ENCODE measurements at places on chromosomes 3 and 15.

DNA sequence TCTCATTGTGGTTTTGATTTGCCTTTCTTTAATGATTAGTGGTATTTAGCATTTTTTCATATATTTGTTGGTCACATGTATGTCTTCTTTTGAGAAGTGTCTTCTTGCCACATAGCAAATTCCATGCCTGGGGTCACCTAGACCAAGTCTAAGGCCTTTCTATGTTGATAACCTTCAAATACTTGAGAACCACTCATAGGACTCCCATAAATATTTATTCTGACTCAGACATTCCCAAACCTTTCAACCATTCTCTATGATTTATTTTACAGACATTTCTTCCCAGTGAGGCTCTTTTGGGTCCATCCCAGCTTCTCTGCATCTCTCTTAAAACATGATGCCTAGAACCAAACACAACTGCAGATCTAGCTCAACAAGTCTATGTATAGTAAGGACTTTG lies 69.2 kb downstream of the ATP8B4 start:
- H3K27ac ChIP-seq: no peak overlapping the region
- DNase-seq: no peak
- H3K27me3 ChIP-seq: no peaks in the 10 kb centered on the region
- no peaks in the 10 kb centered on the region for H3K36me3 ChIP-seq
- H3K4me3 ChIP-seq: no peak overlapping the region

DNA sequence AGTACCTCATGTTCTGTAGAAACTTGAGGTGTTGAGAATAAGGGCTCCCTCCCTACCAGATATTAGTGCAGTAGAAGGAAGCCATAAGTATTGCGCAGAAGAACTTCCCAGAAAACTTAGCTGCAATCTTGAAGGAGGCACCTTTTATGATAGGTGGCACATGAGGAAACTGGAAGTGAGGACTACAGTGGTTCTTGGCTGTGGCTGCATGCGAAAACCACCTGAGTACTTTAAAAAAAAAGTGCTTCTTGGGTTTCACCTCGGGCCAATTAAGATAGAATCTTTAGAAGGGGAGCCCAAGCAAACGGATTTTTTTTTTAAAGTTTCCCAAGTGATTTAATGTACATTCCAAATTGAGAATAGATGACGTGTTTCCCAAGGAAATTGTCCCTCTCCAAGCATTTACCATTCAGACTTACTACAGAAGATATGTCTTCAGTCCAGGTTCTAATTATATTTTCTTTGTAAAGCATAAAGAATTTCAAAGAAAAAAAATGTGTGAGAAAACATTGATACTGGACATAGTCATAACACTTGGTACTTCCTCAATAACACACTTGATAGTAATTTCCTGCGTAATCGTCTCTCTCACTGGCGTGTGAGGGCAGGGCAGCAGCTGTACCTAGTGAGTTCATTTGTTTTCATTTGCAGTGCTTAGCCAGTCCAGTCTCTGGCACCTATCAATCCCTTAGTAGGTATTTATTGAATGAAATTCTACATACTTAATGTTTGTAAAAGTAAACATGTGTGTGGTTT lies 12.3 kb upstream of the NR1I2 start:
- H3K27ac ChIP-seq: no peak overlapping the region
- H3K4me1 ChIP-seq: no peaks in the 10 kb centered on the region
- no peaks in the 10 kb centered on the region for H3K36me3 ChIP-seq
- H3K4me3 ChIP-seq: no peak overlapping the region

DNA sequence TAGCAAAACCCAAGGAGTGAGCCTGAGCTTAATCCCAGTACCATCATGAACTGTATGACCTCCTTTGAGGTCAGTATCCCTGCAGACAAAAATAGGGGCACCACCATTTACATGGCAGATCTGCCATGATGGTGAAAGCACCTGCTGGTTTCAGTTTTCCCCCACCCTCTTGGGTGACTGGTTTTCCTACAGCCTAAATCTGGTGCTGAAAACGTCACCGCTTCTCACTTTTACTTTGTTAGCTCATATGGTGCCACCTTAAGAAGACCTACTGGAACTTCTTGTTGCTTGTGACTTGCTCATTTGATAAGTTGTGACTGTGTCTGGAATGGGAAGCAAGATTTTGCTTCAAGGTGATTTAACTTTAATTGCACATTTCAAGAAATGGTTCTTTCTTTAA lies 5.1 kb downstream of the PPP1R2 start:
- H3K4me3 ChIP-seq: no peak overlapping the region
- no peak for DNase-seq
- H3K27ac ChIP-seq: no peak overlapping the region
- no peaks in the 10 kb centered on the region for H3K4me1 ChIP-seq
- no peaks in the 10 kb centered on the region for H3K36me3 ChIP-seq
- no peaks in the 10 kb centered on the region for H3K27me3 ChIP-seq

DNA sequence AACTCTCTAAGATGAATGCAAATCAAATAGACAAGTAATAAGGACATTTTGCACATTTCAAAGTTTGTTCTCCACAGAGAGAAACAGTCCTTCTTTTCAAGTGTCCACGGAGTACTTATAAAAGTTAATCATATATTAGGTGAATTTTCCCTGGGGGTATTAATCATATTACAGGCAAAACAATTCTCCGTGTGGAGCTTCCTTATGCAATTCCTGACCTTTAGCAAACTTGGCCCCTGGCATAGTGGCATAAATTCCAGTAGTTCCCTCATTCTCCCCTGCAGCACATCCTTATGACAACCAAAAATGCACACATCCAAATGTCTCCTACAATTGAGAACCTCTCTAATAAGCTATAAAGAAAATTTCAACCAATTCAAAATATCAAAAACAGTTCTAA lies 34.4 kb downstream of the FSIP1 start:
- DNase-seq: no peak
- no peaks in the 10 kb centered on the region for H3K36me3 ChIP-seq
- H3K4me3 ChIP-seq: no peak overlapping the region

GRCh38 chr15:65695081-65695480 lies 73.3 kb downstream of the SLC24A1 start:
- H3K27ac ChIP-seq: no peak overlapping the region
- H3K4me1 ChIP-seq: no peaks in the 10 kb centered on the region
- H3K4me3 ChIP-seq: no peak overlapping the region

GRCh38 chr15:99102332-99103235 lies 2.3 kb upstream of the SYNM start:
- H3K27ac ChIP-seq: no peak overlapping the region
- peaks cover 54% of the 10 kb centered on the region for H3K27me3 ChIP-seq
- H3K4me1 ChIP-seq: 0 out of 2 replicates have a peak, but pooled peaks cover 2% of the 10 kb centered on the region
- no peak overlapping the region for H3K4me3 ChIP-seq
- no peak for DNase-seq

All from H1 (cell line).